ENCODE measurements at places on chromosomes 11 and 22. TPM values are rescaled to one million over a fixed set of nuclear protein-coding genes. Genes with fewer than 3 reads are reported as not detected.

The OR5P2 gene
- total RNA-seq: not detected

The MYO18B gene
- total RNA-seq: not detected

The CD6 gene
- 0.10 TPM for total RNA-seq

The NELL1 gene
- total RNA-seq: not detected

The FOLR3 gene
- 0.17 TPM for total RNA-seq

The SIRT3 gene
- 12.5 TPM for total RNA-seq

The TBC1D10A gene
- 20.9 TPM for total RNA-seq

The EIF3M gene
- total RNA-seq: 937 TPM

The GLYATL1 gene
- 1.9 TPM for total RNA-seq

The OR10G7 gene
- not detected for total RNA-seq

The BEST1 gene
- 0.96 TPM for total RNA-seq

The APOBEC3B gene
- total RNA-seq: 22.6 TPM

The P2RY2 gene
- 0.84 TPM for total RNA-seq

The CRYAB gene
- total RNA-seq: 1.7 TPM

The POU2AF2 gene
- not detected for total RNA-seq

The OR8D4 gene
- not detected for total RNA-seq

The ENTHD1 gene
- not detected for total RNA-seq

The GAB4 gene
- total RNA-seq: not detected

The APOL4 gene
- 0.10 TPM for total RNA-seq

The CCDC116 gene
- 0.05 TPM for total RNA-seq

The RAG2 gene
- not detected for total RNA-seq

The CYB5R3 gene
- total RNA-seq: 80.4 TPM

The PKDREJ gene
- total RNA-seq: not detected

The IGSF22 gene
- not detected for total RNA-seq

The OR6T1 gene
- not detected for total RNA-seq

The OR8A1 gene
- not detected for total RNA-seq

The CASP1 gene
- 24.8 TPM for total RNA-seq

The TP53I11 gene
- 64.2 TPM for total RNA-seq

The FOLH1 gene
- not detected for total RNA-seq

The OR2AT4 gene
- total RNA-seq: not detected

The OR8J1 gene
- total RNA-seq: not detected

The JHY gene
- 6.8 TPM for total RNA-seq

The CATSPERZ gene
- total RNA-seq: not detected

The ACTN3 gene
- not detected for total RNA-seq

The KCNK4 gene
- 0.10 TPM for total RNA-seq

The KIF18A gene
- total RNA-seq: 43.7 TPM

The FREY1 gene
- not detected for total RNA-seq

The INSC gene
- total RNA-seq: 0.62 TPM

The LIPT2 gene
- total RNA-seq: 8.9 TPM

Measured in M059J (cell line).